ENCODE measurements at places on chromosomes 5 and 9. TPM values are rescaled to one million over a fixed set of nuclear protein-coding genes. Genes with fewer than 3 reads are reported as not detected.

C5orf58 gene
- total RNA-seq = not detected

CCNO gene
- total RNA-seq = not detected

SURF6 gene
- 4.0 TPM for total RNA-seq

PPP3R2 gene
- not detected for total RNA-seq

C9 gene
- total RNA-seq = not detected

SPOCK1 gene
- total RNA-seq = 14.9 TPM

FREM1 gene
- total RNA-seq = not detected

CD72 gene
- 0.35 TPM for total RNA-seq

SPATA31C1 gene
- not detected for total RNA-seq

ANKRD18B gene
- 0.71 TPM for total RNA-seq

PHF24 gene
- total RNA-seq = not detected

RFESD gene
- 0.58 TPM for total RNA-seq

Data from myometrial cell (primary cell).